ENCODE measurements at places on chromosomes 1 and 21. TPM values are rescaled to one million over a fixed set of nuclear protein-coding genes. Genes with fewer than 3 reads are reported as not detected.

Gene RHOU
- 22.9 TPM for total RNA-seq

Gene PLA2G5
- 7.4 TPM for total RNA-seq

Gene DYNLT5
- total RNA-seq = 5.9 TPM

Gene LEFTY1
- not detected for total RNA-seq

Gene CELA3B
- not detected for total RNA-seq

- no peaks in the 10 kb centered on the region for H3K4me1 ChIP-seq
- no peak overlapping the region for H3K4me3 ChIP-seq
Measured at GRCh38 chr1:184532199-184532598, 145.4 kb downstream of the C1orf21 start.

GRCh38 chr21:42840411-42841155 is 38.8 kb downstream of the WDR4 start:
- peaks cover 63% of the 10 kb centered on the region for H3K36me3 ChIP-seq
- peak; percentile 35 for DNase-seq
- H3K4me3 ChIP-seq = no peak overlapping the region
- H3K4me1 ChIP-seq = peaks cover 10% of the 10 kb centered on the region

GRCh38 chr1:116515702-116516101 is 55.1 kb downstream of the CD58 start:
- H3K27me3 ChIP-seq = no peaks in the 10 kb centered on the region
- H3K36me3 ChIP-seq = peaks cover 11% of the 10 kb centered on the region

- H3K4me3 ChIP-seq = no peak overlapping the region
- H3K36me3 ChIP-seq = no peaks in the 10 kb centered on the region
- H3K4me1 ChIP-seq = no peaks in the 10 kb centered on the region
- H3K27me3 ChIP-seq = no peaks in the 10 kb centered on the region
- no peak overlapping the region for H3K27ac ChIP-seq
- DNase-seq = no peak
Measured at GRCh38 chr1:215718575-215719287, 151.6 kb downstream of the KCTD3 start.

- H3K27ac ChIP-seq = peak overlapping the region; percentile 60
- H3K36me3 ChIP-seq = no peaks in the 10 kb centered on the region
- H3K4me3 ChIP-seq = no peak overlapping the region
- H3K27me3 ChIP-seq = no peaks in the 10 kb centered on the region
- no peak for DNase-seq
Measured at GRCh38 chr1:17066361-17067068, 12.7 kb upstream of the SDHB start.

DNA sequence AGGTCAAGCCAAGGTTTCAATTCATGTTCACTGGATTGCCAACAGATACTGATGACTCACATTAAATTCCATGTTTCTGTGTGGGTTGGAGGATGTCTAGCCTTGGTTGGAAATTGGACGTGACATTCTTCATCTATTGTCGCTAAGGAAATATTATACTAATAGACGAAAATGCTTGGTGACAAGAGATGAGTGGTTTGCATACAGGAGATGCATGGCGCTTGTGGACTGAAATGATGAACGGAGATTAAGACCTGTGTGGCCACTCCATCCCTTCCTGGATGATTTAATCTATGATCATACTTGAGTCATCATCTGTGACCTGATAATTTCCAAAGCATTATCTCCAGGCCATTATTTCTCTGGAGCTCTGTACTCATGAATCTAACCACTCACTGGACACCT is 97.0 kb upstream of the CD34 start:
- no peak overlapping the region for H3K27ac ChIP-seq
